Placental pericyte (primary cell): ENCODE measurements at places on chromosomes 7 and 10. TPM values are rescaled to one million over a fixed set of nuclear protein-coding genes. Genes with fewer than 3 reads are reported as not detected.

The NUTM2A gene
- 0.66 and 0.86 TPM in 2 replicates for total RNA-seq

The PALD1 gene
- total RNA-seq = under 0.01 and 0.29 TPM in 2 replicates

The SPDYE18 gene
- 0.44 TPM in 1 of 2 replicates, not detected in the other for total RNA-seq

The KNDC1 gene
- total RNA-seq = under 0.01 and 0.66 TPM in 2 replicates

The NEUROD6 gene
- total RNA-seq = not detected in 2 replicates

The PAX4 gene
- total RNA-seq = not detected in 2 replicates

The ASB15 gene
- not detected in 2 replicates for total RNA-seq

The NPC1L1 gene
- under 0.01 TPM in 1 of 2 replicates, not detected in the other for total RNA-seq

The PDE6C gene
- total RNA-seq = not detected in 2 replicates

The GPR141 gene
- total RNA-seq = 0.29 TPM in 1 of 2 replicates, not detected in the other

The MMP21 gene
- total RNA-seq = not detected in 2 replicates

The SLC16A9 gene
- under 0.01 TPM in 1 of 2 replicates, not detected in the other for total RNA-seq

The ZNF107 gene
- 0.66 and 3.4 TPM in 2 replicates for total RNA-seq

The SLC25A40 gene
- total RNA-seq = 6.6 and 10.7 TPM in 2 replicates

The LRRD1 gene
- under 0.01 TPM in 1 of 2 replicates, not detected in the other for total RNA-seq
